GF-D8 (cell line): ENCODE measurements at places on chromosomes 1 and 21.

DNA sequence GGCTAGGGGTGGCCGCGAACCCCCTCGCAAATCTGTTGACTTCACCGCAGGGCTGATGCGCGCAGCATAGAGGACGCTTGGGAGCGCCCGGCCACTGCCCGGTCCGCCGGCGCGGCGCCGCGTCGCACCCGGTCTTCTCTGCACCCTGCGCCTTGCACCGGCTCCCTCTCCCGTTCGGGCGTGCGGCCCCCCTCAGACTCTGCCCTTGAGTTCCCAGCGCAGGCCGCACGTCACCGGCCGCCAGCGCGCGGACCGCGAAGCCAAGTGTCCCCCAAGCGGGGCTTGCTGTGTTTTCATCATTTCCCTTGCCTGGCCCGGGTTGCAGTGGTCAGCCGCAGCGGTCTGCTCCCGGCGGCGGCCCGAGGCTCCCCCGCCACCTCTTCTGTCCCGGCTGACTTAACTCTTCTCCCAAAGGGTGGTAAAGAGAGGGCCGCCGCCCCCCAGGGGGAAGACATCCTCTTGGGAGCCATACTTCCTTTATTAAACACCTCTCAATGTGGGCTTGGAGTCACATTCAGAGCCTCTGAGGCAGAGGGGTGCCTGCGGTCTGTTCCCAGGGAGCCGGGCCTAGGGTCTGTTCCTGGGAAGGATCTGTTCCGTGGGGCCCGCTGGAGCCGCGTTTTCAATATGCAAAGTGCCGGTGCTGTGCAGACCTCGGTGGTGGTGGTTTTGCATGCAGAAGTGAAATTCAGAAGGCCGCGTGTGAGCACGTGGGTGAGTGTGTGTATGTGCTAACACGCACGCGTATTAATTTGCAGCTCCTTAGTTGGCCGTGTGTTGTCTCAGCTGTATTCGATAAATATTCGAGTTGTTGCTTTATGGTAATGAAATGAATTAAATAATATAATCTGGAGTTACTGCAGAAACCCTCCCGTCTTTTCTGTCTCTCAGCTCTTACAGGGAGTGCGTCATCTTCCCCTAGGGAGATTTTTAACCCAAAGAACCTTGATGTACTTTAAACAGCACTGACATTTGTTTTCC lies 17.6 kb downstream of the PBX1 start:
- DNase-seq = no peak

DNA sequence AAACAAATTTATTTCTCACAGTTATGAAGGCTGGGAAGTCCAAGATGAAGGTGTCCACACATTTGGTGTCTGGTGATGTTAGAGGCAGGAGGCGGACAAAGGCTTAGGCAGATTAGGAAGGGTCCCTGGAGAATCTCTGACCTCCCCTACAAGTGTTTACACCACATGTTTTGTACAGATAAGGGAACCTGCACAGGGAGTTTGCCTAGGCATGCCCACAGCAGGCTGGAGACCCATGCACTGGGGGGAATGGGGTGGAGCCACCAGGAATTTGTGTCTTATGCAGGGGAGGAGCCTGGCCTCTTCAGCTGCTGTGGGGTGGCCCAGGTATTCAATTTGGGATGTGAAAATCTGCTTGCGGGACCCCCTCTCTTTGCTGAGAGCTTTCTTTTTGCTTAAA lies 131.3 kb downstream of the PATJ start:
- DNase-seq = no peak

DNA sequence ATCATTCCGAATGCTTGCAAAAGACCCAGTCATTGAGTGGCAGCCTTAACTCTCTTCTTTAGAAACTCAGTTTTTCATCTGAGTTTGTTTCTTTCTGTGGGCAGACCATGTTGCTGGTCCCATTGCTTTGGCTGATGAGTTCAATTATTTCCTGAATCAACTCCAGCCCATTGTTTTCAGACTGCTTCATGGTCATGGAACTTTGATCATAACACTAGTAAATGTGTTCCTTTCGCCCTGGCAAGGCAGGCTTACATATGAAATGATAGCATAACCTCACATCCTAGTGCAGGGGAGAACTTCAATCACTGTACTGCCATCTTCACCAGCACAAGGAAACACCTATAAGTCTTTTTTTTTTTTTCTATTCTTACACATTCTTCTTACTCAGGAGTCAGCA lies 50.0 kb upstream of the DUSP10 start:
- DNase-seq = no peak

GRCh38 chr21:29641001-29641634 lies 298.7 kb downstream of the GRIK1 start:
- DNase-seq = no peak

- DNase-seq = no peak
These were observed 38.1 kb upstream of the RD3 start for GRCh38 chr1:211530102-211530501.

- DNase-seq = no peak
These were observed 12.7 kb downstream of the LCK start for GRCh38 chr1:32263744-32264143.

DNA sequence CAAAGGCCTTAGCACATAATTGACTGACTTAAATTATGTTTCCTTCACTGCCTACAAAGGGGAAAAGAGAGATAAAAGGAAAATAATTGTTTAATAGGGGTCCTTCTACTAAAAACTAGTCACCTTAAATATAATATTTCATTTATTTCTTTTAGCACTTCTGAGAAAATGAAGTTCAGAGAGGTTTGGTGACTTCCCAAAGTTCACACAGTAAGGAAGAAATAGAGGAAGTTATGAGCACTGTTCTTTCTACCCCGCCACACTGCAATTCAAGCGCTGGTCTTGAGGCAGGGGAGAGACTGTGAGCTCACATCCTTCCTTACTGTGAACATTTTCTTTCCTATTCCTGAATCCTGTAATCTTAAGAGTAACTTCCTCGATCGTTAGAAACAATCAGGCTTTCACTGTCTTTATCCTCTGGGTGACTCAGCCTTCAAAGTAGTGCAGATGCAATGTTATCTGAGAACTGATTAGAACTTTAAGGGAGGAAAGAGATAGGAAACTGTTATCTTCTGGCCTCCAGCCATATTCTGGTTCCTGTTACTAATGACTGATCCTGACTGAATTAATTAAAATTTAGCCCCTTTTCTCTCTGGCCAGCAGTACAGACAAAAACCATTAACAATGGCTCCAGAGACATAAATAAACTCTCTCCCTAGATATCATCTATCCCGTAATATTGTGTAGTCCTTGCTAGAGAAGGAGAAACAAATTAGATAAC lies 6.8 kb downstream of the RGS5 start:
- DNase-seq = no peak

GRCh38 chr1:100706296-100706695 lies 13.2 kb upstream of the VCAM1 start:
- no peak for DNase-seq

GRCh38 chr1:229972600-229973296 lies 94.3 kb upstream of the GALNT2 start:
- no peak for DNase-seq

- DNase-seq = no peak
These were observed 144.5 kb downstream of the SEC16B start for GRCh38 chr1:177825276-177825901.

- no peak for DNase-seq
These were observed 45.7 kb upstream of the ARHGEF16 start for GRCh38 chr1:3408751-3409266.

- DNase-seq = no peak
These were observed 509.4 kb downstream of the SMYD3 start for GRCh38 chr1:245997471-245998258.

GRCh38 chr1:230747890-230748800 lies 957 bp downstream of the CAPN9 start:
- DNase-seq = no peak

- DNase-seq = no peak
These were observed 55.9 kb downstream of the NEK7 start for GRCh38 chr1:198212675-198213074.

DNA sequence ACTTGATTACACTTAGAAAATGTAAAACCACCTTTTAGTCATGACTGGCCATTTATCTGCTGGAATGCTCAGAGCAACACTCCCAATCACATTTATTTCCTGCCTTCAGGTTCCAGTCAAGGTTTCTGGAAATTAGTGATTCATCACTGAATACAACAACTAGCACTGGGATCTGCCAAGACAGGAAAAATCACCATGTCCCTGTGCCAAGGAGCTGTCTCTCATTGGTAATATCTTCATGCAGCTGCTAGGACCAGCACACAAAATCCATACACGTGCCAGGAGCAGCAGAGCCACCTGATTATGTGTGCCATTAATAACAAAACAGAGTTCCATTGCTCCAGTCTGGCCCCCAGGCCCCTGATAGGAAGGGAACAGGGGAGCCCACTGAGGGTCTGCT lies 194.6 kb downstream of the TNR start:
- no peak for DNase-seq

DNA sequence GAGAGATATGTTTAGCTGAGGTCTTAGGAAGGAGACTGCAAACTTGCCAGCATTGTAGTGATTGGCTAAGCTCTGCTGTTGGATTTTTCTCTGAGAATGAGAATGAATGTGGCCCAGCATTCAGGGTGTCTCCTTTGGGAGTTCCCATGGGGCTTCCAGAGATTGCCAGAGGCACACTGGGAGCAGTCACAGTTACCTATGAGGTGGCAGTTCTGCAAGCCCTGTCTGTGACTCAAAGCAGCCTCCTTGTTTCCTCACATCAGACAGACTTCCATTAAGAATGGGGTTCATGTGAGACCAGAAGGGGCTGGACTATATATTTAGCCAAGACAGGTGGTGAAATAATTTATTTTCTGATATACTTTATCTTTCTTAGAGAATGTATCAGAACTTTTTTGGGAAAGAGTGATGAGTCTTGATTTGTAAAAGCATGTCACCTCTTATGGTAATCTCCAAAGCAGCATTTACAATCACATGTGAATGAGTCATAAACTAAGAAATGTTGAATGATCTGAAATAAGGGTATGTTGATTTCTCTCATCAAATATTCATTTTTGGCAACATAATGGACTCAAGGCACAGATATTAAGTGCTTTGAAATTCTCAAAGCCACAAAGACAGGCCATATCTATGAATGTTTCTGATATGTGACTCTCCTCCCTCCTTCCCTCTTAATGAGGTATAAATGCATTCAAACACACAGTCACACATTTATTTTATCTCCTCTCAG lies 9.5 kb upstream of the SLC19A2 start:
- DNase-seq = no peak

- peak; percentile 73 for DNase-seq
These were observed 17.9 kb upstream of the PWP2 start for GRCh38 chr21:44089001-44089911.

GRCh38 chr21:44544566-44544965 lies 4.6 kb upstream of the KRTAP10-1 start:
- DNase-seq = no peak

GRCh38 chr1:170470121-170470520 lies 61.8 kb upstream of the GORAB start:
- no peak for DNase-seq

DNA sequence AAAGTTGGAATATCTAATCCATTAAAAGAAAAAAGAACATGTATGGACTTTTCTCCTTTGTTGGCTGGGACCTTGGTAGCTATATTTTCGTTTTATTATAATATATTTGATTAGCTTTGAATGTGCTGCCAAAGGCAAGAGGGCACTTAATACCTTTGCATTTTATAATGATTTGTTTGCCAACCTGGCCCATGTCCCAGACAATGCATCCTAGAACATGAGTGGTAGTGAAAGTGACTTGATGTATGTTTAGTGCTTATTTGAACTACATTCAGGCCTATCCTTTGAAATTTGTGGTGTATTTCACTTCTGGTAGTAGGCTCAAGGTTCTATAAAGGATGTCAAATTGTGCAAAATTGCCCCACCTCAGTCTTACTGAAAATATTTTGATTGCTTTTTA lies 25.9 kb downstream of the CACHD1 start:
- DNase-seq = no peak
